Large intestine (tissue), 12 donors: ENCODE measurements at places on chromosomes 3 and 15.
A peak's percentile ranks its signal among the peaks of the same experiment; 100 is the strongest.

GRCh38 chr15:85417276-85417675 is 36.9 kb downstream of the AKAP13 start:
- no peak for DNase-seq

DNA sequence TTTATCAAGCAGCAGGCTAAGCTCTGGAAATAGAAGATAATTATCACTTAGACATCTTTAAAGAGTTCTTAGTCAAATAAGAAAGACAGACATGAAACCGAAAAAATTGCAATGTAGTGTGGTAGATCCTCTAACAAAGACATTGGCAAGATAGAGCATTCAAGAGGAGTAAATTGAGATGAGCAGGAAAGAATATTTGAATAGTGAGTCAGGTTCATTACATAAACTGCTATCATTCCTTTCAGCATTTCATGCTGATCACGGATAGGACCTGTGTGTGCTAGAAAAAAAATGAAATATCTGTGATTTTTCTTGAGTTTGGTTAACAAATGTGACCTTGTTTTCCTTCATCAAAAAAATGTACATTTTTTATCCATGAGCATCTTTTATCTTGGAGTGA is 460.9 kb downstream of the OTOL1 start:
- DNase-seq: no peak

GRCh38 chr3:116350119-116350733 is 95.1 kb downstream of the LSAMP start:
- DNase-seq: no peak

- no peak for DNase-seq
These were observed 50.4 kb upstream of the TBC1D21 start for GRCh38 chr15:73822998-73823397.

GRCh38 chr15:40470423-40471104 is at the start of gene CHST14:
Gene CHST14 (plus strand): TSS chr15:40470984. CDS start chr15:40471214, 230 bp downstream.
- DNase-seq: no peak

- DNase-seq: no peak
These were observed 233.9 kb upstream of the UBE2E2 start for GRCh38 chr3:22969276-22969675.

- no peak for DNase-seq
These were observed 44.8 kb downstream of the AP4E1 start for GRCh38 chr15:50953302-50953701.

DNA sequence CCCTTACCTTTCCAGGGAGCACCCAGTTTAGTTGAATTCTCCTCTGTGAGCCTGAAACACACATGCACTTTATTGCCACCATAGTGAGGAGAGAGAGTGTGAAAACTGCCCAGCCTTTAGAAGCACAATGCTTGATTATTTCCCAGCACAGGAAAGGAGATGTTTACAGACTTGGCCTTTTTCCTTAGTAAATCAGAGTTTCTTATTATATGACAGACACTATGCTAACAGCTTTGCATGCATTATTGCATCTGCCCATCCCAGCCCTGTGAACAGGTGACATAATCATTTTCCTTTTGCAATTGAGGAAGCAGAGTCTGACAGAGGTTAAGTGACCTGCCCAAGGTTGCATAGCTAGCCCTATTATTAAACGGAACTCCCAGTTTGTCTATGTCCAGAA is 36.5 kb downstream of the CAPN3 start:
- peak; percentile 76 for DNase-seq
